ENCODE measurements at places on chromosomes 16 and 17.

- H3K4me3 ChIP-seq, result no peak overlapping the region
- H3K27ac ChIP-seq, result no peak overlapping the region
These were observed 1.9 kb upstream of the RPL26 start for GRCh38 chr17:8384801-8385378.

- H3K4me3 ChIP-seq, result no peak overlapping the region
- H3K4me1 ChIP-seq, result no peaks in the 10 kb centered on the region
- DNase-seq, result peak; percentile 49
- H3K27me3 ChIP-seq, result no peaks in the 10 kb centered on the region
- no peak overlapping the region for H3K27ac ChIP-seq
- H3K36me3 ChIP-seq, result peaks cover 20% of the 10 kb centered on the region
These were observed 43.5 kb downstream of the ST3GAL2 start for GRCh38 chr16:70395345-70395901.

DNA sequence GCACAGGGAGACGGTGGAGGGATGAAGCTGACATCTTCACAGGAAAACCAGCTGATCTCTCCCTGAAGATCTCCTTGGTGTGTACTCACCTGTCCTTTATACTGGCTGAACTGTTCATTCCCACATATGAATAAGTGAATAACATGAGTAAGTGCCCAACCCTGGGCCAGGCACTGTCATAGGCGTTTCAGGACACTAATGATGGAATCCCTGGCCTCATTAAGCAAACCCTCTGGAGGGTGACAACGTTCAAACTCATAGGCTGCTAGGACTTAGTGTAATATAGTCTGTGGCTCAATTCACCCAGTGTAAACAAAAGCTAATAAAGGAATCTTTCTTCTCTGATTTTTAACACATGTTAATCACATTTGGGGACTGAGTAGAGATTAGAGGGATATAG lies 24.5 kb downstream of the GAS7 start:
- no peak overlapping the region for H3K4me3 ChIP-seq
- no peak overlapping the region for H3K27ac ChIP-seq
- no peaks in the 10 kb centered on the region for H3K4me1 ChIP-seq
- no peaks in the 10 kb centered on the region for H3K36me3 ChIP-seq
- DNase-seq, result no peak

DNA sequence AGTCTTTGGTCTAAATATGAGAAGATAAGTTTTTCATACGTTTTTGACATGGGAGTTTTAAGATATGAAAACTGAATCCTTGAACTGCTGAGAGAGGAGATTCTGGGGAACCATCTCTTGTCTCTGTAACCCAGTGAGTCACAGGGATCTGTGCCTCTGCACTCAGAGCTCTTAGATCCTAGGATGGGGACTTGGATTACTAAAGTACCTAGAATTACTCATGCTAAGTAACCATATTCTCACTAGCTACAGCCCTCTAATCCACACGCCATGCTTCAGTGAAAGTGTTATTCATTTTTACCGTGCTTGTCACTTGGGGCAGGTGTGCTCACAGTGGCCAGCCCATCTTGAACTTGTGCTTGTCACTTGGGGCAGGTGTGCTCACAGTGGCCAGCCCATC lies 2.0 kb downstream of the MRM3 start:
- peaks cover 15% of the 10 kb centered on the region for H3K36me3 ChIP-seq
- no peak overlapping the region for H3K4me3 ChIP-seq
- H3K4me1 ChIP-seq, result peaks cover 38% of the 10 kb centered on the region
- H3K27me3 ChIP-seq, result no peaks in the 10 kb centered on the region

DNA sequence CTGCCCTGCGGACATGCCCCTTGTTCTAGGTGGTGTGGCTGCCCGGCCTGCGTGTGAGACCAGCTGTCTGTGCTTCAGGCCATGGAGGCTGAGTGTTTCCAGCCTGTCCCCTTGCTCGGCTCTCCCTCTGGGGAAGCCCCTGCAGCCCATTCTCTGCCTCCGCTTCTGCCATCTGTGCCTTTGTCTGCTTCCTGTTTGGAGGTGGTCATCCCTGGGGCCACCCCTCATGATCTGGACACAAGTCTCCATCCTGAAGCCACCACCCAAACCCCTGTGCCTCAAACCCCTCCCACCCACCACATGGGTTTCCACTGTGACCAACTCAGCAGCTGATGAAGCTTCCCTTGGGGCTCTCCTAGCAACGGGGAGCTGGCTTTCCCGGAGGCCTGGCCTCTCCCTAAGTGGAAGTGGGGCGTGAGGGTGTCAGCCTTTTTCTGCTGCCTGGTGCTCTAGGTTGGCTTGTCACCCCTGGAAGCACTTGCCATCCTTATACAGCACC lies 184.9 kb downstream of the SEC14L1 start:
- H3K4me1 ChIP-seq, result peaks cover 57% of the 10 kb centered on the region
- H3K27me3 ChIP-seq, result no peaks in the 10 kb centered on the region
- no peaks in the 10 kb centered on the region for H3K36me3 ChIP-seq
- no peak for DNase-seq
- peak overlapping the region; percentile 37 for H3K4me3 ChIP-seq

Data from CD4-positive, alpha-beta memory T cell (primary cell).